ENCODE measurements at places on chromosomes 11 and 22.

- DNase-seq, result no peak
Observed at GRCh38 chr11:1776331-1776851, 12.7 kb upstream of the CTSD start.

DNA sequence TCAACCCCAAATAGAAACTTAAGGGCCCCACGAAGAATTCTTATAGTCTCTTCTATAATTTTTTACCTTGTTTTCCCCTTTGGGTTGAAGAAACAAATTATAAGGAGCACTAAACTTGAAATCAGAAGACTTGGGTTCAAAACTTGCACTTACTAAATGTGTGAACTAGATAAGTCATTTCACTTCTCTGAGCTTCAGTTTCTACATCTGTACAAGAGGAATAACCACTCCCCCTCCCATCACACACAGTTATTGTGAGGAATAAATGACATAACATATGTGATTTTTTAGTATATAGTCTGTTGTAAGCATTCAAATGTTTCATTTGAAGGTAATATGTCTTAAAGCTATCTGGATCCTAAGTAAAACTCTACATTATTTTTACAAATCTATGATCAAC lies 78.8 kb downstream of the LIF start:
- no peak for DNase-seq

DNA sequence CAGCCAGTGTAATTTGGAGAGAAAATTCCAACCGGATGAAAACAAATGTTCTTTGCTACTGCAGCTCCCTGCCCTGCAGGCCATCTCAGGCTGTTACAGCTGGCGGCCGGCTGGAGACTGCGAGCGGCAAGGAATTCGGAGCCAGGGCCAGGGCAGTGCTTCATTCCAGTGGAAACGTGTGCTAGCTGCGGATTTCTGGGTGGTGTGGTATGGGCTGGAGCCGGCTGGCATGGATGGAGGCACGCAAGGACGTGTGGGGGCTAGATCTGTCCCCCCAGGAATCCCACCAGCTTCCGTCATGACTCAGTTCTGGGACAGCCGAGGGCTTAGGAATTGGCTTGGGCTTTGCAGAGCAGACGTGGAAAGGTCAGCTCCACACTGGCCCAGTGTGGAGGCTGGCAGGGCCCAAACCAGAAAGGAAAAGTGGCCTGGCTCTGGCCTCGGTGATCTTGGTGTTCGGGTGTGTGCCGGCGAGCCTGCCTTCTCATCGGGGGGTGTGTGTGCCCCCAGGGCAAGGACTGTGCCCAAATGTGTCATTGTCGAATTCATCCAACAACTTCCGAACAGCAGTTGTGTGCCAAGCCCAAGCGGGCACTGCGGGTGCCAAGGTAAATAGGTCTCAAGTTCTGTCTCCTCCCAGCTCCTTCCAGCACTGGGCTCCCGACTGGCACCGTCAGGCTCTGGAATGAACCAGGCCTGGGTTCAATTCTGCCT lies 48.1 kb upstream of the SHISAL1 start:
- no peak for DNase-seq

DNA sequence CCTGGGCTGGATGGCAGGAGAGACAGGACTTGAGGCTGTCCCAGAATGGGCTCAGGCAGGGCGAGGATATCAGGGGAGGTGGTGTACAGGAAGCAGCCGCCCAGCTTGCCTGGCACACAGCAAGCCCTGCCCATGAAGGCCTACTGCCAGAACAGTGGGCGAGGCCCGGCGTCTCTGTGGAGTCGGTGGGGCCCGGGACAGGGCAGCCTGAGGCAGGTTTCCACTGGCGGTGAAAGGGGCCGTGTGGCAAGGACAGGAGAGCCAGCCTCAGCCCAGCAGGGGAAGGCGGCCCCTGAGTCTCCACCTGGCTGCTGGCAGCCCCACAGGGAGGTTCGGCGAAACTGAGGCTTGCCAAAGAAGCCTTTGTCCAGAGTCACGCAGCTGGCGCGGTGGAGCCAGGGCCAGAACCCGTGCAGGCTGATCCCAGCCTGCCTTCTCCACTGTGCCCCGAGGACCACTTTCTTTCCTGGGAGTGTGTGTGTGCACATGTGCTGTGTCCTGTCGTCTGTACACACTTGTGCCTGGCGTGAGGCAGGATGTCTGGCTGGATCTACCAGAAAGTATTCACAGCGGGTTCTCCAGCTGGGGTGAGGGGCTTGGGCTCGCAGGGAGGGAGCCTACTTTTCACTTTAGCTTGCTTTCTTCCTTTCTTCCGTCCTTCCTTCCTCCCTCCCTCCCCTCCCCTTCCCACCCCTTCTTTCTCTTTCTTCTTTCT lies 1.2 kb downstream of the TSPO start:
- peak; percentile 89 for DNase-seq

DNA sequence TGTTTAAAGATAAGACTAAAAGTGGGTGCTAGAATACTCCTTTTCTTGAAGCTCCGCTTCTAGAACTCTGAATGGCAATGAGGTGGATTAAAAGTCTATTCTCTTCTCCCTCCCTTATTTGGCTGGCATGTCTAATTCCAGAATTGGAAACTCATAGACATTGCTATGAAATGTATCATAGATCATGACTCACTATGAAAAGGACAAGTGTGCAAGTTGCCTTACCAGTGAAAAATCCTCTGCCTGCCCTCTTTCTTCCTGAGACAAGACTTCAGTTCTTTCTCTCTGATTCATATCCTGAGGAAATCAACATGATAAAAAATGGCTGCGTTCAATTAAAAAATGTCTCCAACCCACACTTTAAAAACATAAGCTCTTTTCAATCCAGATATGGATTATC lies 73.2 kb upstream of the BLID start:
- DNase-seq, result no peak

Measured in hematopoietic multipotent progenitor cell treated with erythropoietin and hydrocortisone succinate and interleukin-3 and kit ligand, for 15 days (in vitro differentiated cells).